ENCODE measurements at places on chromosomes 13 and 19.

- peak; percentile 37 for DNase-seq
Measured at GRCh38 chr19:14347999-14348889, 33.0 kb upstream of the ADGRE5 start.

DNA sequence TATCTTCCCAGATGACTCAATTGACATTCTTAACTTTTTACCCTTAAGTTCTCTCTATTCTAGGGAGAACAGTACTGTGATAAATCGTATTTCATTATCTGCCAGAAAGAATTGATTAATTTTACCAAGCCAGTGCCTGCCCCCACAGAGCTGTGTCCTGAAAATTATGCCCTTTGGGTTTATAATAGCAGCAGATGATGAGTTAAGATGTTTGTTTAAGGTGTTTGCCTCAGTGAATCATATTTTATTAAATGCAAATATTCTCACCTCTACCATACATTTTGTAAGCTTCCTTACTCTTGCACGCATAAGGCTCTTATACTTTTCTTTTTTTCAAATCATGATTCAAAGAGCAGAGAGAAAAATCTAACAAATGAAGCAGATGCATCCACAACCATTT is 318.6 kb downstream of the DCT start:
- no peak for DNase-seq

- DNase-seq = no peak
Measured at GRCh38 chr19:44346556-44346955, 9.9 kb downstream of the ZNF112 start.

- DNase-seq = peak; percentile 63
Measured at GRCh38 chr19:44051650-44052402, at the start of gene ZNF223. TSS of gene ZNF223 (plus strand) at chr19:44052036. CDS start at chr19:44055177, 3,141 bp downstream.

Data from stimulated activated CD4-positive, alpha-beta T cell treated with anti-CD3 and anti-CD28 coated beads, Interleukin-4, amount 100 ng/mL, for 4 hours (primary cell).